ENCODE measurements at places on chromosomes 11 and 22. TPM values are rescaled to one million over a fixed set of nuclear protein-coding genes. Genes with fewer than 3 reads are reported as not detected.

Gene C11orf86
- not detected for polyA plus RNA-seq

Gene ANKK1
- 0.77 TPM for polyA plus RNA-seq

Gene NLRP10
- not detected for polyA plus RNA-seq

Gene LZTR1
- 56.7 TPM for polyA plus RNA-seq

- DNase-seq, result no peak
These were observed 3.1 kb downstream of the APOBEC3G start for GRCh38 chr22:39080052-39080762.

GRCh38 chr11:100908746-100909145 is 220.9 kb downstream of the PGR start:
- no peak for DNase-seq

GRCh38 chr11:68216171-68216938 is 3.3 kb upstream of the KMT5B start:
- DNase-seq, result no peak

GRCh38 chr11:57094181-57094935 is 87.4 kb upstream of the LRRC55 start:
- no peak for DNase-seq

GRCh38 chr11:83648610-83649527 is 362.7 kb upstream of the CCDC90B start:
- DNase-seq, result no peak

- peak; percentile 63 for DNase-seq
These were observed 54.4 kb downstream of the TRAF6 start for GRCh38 chr11:36455658-36456111.

- DNase-seq, result peak; percentile 47
These were observed 220.3 kb upstream of the SESN3 start for GRCh38 chr11:95451261-95451660.

DNA sequence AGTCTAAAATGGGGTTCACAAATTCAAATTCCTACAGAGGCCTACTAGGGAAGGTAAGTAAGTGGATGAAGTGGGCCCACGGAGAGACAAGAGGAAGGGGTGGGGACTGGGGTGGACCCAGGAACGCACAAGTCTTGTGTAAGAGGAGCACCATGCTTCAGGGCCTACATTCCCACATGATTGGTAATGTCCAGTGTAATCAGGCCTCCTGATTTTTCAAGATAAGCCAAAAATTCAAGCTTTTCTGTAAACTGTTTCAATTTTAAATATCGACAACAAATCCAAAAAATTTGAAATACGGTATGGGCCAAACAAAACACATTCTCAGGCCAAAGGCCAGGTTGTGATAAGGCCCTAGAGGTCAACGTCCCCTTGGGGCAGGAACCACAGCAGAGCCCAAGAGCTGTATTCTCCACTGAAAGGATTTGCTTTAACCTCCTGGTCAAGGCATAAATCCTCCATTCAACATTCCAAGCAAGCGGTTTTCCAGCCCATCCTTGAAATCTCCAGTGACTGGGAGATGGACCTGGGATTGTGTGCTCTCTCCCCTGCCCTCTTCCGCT is 116.4 kb downstream of the TRIM29 start:
- no peak for DNase-seq

- no peak for DNase-seq
These were observed 58.4 kb downstream of the DGCR2 start for GRCh38 chr22:19063581-19064353.

GRCh38 chr11:133903056-133903455 is 53.7 kb downstream of the IGSF9B start:
- no peak for DNase-seq

GRCh38 chr11:130118636-130119387 is 40.8 kb upstream of the ST14 start:
- DNase-seq, result no peak

- DNase-seq, result no peak
These were observed 12.3 kb downstream of the TNRC6B start for GRCh38 chr22:40189997-40190396.

- DNase-seq, result no peak
These were observed 223.5 kb upstream of the NTM start for GRCh38 chr11:131146827-131147490.

GRCh38 chr11:24623121-24623520 is 126.3 kb downstream of the LUZP2 start:
- no peak for DNase-seq

DNA sequence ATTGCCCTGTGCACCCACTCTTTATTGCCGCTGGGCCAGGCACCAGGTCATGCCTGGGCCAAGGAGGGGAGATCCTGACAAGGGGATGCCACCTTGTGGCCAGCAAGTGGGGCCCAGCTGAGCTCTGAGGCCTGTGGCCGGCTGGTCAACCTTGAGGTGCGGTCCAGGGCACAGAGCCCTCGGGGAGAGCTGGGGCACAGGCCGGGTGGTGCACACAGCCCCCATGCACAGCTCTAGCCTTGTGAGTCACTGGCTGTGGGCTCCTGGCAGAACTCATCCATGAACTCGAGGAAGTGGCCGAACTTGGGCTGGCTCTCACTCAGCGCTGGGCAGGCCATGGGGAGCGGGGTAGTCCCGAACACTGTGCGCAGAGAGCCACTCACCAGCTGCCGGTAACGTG is 94.3 kb downstream of the RNF169 start:
- DNase-seq, result no peak

DNA sequence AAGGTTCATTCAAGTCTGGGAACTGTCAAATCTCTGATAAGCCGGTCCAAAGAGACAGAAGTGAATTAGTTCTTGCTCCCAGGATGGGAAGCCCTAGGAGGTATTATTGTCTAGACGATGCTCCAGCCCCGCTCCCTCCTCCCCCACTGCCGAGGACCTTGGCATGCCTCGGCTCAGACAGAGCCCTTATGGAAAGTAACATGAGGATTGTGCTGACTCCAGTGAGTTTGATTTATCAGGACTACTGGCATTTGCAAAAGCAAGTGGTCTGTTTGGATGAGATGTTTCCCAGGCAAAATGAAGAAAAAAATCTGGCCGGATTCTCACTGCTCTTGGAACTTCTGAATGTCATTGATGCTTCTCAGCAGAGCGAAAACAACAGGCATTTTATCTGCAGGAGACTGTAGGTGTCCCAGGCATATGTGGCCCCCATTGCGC is 341.0 kb downstream of the ETS1 start:
- DNase-seq, result no peak

DNA sequence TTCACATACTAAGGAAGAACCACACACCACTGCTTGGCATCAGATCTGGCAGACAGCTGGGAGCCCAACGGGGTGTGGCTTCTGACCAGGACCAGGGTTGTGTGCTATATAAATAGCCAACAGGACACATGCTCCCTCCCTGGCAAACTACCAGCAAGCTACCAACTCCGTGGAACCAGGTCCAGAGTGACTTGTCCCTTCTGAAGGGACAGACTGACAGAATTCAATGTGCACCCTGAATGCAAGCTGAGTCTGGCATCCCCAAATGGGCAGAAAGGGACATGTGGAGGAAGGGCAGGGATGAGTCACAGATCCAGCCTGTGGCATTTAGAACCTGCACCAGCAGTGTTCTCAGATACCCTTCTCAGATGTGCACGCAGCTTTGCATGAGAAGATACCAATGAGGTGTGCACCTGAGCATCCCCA is 92.9 kb downstream of the MICAL3 start:
- DNase-seq, result no peak

DNA sequence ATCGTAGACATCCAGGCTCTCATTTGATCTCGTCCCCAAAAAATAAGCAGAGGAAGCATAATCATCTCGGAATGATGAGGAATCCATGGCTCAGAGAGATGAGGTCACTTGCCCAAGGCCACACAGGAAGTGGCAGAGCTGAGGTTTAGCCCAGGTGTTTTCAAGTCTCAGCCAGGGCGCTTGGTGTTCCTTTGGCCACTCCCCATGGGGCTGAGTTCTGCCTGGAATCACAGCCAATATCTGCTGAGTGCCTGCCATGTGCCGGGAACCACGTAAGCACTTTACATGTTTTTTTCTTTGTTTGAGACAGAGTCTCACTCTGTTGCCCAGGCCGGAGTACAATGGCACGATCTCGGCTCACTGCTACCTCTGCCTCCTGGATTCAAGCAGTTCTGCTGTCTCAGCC is 29.5 kb upstream of the MYH9 start:
- no peak for DNase-seq

- DNase-seq, result no peak
These were observed 116.5 kb downstream of the SPON1 start for GRCh38 chr11:14079011-14079410.

- DNase-seq, result peak; percentile 58
These were observed 33.5 kb downstream of the THAP12 start for GRCh38 chr11:76347466-76347865.

All from left lung (tissue), 14 donors.